Occipital lobe (tissue), 3 donors: ENCODE measurements at places on chromosomes 2 and 18. TPM values are rescaled to one million over a fixed set of nuclear protein-coding genes. Genes with fewer than 3 reads are reported as not detected.

Gene CXCR1
- not detected for total RNA-seq

Gene CPLX4
- not detected for total RNA-seq

Gene IL36G
- total RNA-seq = not detected

Gene ELOA2
- not detected for total RNA-seq

Gene HOXD3
- not detected for total RNA-seq

Gene MGAT4A
- 40.7 TPM for total RNA-seq

Gene LDAH
- total RNA-seq = 24.3 TPM

Gene IL37
- not detected for total RNA-seq

Gene GAL3ST2
- total RNA-seq = 0.16 TPM

Gene DSG1
- 0.16 TPM for total RNA-seq

GRCh38 chr2:121539750-121540469 lies 9.2 kb downstream of the RNU4ATAC start:
- DNase-seq = no peak

DNA sequence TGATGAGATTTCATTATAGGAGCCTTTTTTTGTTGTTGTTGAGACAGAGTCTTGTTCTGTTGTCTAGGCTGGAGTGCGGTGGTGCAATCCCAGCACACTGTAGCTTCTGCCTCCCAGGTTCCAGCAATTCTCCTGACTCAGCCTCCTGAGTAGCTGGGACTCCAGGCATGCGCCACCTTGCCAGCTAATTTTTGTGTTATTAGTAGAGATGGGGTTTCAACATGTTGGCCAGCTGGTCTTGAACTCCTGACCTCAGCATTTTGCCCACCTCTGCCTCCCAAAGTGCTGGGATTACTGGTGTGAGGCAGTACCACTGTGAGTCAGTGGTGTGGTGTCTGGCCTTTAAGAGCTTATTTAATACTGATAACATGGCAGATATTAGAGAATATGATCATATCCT lies 60.1 kb downstream of the MOB4 start:
- no peak for DNase-seq

DNA sequence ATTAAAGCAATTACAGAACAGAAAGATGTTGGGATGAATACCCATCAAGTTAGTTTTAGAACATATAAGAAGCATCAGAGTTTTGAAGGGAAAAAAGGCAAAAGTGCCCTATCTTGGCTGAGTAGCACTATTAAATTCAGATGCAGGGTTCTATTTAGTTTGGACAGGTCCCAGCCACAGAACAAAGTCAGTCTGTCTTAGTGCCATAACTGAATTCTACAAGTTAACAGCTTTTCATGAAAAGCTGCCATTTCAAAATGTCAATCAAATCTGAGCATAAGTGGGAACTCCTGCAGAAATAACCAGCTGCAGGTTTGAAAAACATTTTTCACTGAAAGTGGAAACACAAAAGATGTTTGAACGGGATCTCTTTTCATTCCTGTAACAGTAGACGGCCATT lies 160.4 kb downstream of the SRBD1 start:
- DNase-seq = no peak

GRCh38 chr18:51516478-51517038 lies 319.1 kb upstream of the MEX3C start:
- no peak for DNase-seq

GRCh38 chr2:167544602-167545001 lies 656.3 kb downstream of the XIRP2 start:
- no peak for DNase-seq

DNA sequence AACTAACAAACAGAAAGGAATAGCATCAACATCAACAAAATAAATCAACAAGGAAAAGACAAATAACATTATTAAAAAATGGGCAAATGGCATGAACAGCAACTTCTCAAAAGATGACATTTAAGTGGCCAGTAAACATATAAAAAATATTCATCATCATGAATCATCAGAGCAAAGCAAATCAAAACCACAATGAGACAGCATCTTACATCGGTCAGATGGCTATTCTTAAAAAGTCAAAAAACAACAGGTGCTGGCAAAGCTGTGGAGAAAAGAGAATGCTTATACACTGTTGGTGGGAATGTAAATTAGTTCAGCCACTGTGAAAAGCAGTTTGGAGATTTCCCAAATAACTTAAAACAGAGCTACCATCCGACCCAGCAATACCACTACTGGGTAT lies 327.1 kb downstream of the CMPK2 start:
- no peak for DNase-seq

DNA sequence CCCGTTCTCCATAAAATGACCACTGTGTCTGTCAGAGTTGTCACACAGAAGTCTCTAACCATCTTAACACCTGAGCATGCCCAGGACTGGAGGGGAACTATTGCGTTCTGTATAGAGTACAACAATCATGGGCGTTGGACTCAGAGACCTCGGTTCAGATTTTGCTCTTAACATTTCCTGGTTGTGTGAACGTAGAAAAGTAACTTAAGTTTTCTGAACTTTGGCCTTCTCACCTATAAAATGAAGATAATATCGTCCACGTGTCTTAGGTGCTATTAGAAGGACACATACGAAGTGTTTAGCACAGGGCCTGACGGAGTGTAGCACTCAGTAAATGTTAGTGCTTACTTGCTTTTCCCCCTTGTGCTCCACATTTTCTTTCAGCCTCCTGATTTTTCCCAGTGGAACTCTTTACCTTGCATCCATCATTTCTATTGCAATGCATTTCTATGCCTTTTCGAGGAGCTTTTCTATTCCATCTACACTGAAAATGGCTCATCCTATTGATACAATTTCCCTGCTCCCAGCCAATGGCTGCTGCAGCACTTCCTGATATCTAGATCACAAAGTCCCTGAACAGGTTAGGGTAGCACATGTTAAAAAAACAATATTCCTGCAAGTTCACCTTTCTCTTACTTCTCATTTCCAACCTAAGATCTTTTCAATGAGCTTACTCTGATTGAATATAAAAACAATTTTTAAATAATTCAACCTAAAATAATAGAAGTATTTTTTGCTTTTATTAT lies 22.7 kb downstream of the DPP10 start:
- DNase-seq = no peak

GRCh38 chr2:84694088-84694622 lies 177.9 kb downstream of the DNAH6 start:
- DNase-seq = no peak

DNA sequence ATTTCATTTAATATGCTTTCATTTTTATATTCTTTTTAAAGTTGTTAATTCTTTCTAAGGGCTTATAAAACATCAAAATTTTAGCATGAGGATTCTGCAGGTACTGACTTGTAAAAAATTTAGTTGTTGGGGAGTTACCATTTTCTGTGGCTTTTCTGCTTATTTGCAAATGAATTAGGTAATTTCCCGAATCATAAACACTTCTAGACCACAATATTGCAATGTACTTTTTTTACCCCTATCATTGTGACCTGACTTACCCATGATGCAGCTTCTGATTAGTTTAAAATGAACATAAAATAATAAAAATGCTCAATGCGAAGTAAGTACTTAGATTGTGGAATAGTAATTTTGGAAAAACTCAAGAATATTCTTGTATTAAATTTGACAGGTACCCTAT lies 11.4 kb downstream of the ARL6IP6 start:
- DNase-seq = no peak

DNA sequence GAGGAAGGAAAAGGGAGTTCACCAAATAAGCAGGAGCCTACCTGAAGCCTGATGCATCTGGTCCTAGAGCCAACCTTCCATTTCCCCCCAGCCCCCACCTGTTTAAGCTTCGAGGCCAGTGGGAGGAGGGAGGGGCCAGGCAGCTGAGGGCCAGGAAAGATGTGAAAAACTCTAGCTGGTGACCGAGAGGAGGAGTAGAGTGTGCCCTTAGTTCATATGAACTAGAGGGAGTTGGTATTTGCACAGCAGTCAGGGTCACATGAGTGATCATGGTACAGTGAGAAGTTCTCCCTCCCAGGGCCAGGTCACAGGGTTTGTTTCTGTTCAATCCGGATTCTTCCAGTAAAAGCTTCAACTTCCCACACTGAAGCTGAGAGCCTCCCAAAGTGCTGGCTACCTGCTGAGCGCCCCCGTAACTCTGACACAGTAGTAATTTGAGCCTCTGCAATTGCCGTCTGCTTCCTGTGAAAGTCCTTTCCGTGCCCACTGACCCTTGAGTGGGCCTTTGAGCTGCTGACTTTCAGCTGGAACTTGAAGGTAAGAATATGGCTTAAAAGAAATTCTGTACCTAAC lies at the start of gene SULT1C2:
SULT1C2 (plus strand) TSS at position 362 of the 573 bp plus-strand sequence. CDS start 4,773 bp downstream, outside the sequence.
- no peak for DNase-seq

- no peak for DNase-seq
Measured at GRCh38 chr18:11496526-11497172, 112.7 kb upstream of the SLC35G4 start.

- DNase-seq = no peak
Measured at GRCh38 chr2:217250013-217250524, 390.2 kb upstream of the TNP1 start.

DNA sequence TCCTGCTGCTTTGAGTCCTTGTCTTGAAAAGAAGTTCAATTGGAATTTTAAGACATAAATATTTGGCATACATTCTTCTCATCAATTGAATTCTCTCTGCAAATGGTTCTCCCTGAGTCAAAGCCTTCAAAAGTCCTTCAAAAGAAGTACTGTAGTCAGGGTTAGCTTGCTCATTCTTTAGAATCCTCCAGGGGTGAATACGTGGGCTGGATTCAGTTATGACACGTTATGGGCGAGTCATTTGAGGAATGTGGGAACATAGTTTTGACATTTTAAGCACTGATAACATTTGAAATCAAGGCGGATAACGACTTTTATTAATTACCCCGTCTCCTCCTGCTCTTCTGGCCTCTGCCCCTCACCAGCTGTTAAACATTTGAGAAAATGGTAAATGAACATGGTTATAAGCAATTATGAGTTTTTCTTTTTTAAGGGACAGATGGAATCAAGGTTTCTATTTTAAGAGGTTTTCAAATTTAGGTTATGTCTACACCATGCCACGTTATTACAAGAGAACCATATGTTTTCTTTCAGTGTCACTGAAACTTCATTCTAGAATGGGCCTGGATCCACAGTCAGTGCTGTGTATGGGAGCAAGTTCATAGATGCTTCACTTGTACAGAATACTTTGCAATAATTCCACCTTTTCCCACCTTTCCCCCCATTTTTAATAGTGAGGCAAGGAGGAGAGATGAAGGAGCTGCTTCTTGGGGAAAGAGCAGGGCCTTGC lies 273.1 kb downstream of the TSN start:
- no peak for DNase-seq

GRCh38 chr18:37853706-37854105 lies 288.1 kb upstream of the CELF4 start:
- no peak for DNase-seq

DNA sequence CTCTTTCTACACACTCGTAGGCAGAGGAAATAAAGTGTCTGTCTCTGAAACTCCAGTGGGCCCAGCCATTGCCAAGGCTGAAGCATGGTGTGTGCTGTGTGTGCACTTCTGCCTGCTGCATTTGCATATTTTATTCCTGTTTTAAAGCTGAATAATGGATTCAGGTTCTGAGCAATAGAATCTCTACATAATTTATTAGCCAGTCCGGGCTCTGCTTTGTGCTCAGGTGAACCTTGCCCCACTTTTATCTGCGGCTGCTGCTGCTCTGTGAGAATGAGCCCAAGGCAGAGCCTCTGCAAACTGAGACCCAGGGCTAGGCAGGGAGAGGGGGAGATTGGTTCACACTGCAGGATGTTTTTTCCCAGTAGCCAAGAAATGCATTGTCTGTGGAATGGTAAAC lies 64.6 kb upstream of the SH3BP4 start:
- DNase-seq = no peak

DNA sequence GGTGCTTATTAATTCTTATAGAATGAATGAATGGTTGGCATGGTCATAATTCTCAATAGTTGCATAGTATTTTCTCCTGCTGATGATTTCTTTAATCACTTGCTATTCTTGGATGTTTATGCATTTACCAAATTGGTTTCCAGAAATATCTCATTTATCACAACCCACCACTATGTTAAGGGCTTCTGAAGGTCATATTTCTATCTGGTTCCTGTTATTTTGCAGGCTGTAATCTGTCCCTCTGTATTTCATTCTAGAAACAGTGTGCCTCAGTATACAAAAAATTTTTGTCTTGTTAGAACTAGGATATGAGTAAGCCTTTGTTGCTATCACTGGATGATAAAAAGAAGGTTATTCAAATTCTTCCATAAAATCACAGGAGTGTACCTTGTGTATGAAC lies 6.1 kb upstream of the ATP8B1 start:
- no peak for DNase-seq

DNA sequence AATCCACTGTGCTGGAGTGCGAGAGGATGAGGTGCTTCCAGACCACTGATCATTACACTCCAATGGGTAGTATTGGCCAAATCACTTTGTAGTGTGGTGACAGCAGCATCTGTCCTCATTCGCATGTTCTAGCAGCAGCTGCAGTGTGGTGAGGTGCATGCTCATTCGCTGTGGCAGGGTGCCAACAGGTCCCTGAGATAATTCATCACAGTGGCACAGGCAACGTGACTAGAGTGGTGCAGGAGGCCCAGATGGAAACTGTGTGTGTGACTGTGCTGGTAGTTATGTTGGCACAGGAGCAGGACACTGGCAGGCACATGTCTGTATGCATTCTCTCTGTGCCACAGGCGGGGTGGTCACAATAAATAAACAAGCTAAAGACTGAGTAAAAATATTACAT lies 329.5 kb upstream of the SYT4 start:
- DNase-seq = no peak

DNA sequence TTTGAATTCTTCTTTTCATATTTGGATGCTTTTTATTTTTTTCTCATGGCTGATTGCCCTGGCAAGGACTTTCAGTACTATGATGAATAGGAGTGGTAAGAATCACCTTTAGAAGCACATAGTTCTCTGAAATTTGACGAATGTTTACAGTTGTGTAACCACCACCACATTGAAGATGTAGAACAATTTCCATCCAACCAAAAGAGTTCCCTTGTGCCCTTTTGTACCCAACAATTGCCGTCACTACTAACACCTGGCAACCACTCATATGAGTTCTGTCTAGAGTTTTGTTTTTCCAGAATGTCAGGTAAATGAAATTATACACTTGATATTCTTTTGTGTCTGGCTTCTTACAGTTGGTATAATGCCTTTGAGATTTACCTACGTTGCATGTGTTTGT lies 28.7 kb upstream of the SLC16A14 start:
- no peak for DNase-seq

DNA sequence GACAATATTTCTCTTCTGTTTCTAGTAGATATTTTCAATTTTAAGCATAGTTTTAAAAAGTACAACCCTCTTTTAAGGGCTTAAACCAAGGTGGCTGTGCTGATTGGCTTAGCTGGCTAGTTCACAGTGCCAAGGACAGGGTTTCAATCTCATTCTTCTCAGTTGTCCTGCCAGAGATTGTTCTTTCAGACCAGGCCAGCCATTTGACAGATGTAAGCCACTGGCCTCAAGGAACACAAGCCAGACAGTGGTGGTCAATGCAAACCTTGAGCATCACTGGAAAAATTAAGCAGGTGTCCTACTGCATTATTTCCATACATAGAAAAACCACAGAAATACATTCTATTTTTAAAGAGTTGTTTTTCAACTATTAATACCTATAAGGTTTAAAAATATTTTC lies 5.9 kb downstream of the RNF103 start:
- no peak for DNase-seq

- no peak for DNase-seq
Measured at GRCh38 chr2:147293991-147294824, 550.6 kb upstream of the ACVR2A start.

- no peak for DNase-seq
Measured at GRCh38 chr2:24972315-24972961, 683 bp upstream of the DNAJC27 start.

- DNase-seq = no peak
Measured at GRCh38 chr2:27796791-27797765, 25.6 kb downstream of the MRPL33 start.
